ENCODE measurements at places on chromosomes 6 and 20.

DNA sequence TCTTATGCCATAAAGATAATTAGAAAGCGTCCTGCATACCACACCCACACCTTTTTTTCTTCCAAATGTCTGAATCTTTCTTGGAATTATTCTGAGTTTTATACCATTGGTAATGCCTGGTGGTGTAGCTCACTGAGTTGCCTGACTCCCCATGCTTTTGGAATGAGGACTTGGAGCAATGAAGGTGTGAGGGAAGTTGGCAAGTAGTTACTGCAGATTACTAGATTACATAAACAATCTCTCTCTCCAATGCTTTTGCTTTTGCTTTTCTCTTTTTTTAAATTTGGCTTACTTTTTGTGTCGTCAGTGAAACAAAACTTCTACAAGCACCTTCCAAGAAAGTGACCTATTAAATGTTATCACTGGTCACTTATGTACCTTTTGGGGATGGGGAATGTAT is 406.1 kb upstream of the SOX4 start:
- DNase-seq: no peak

- DNase-seq: no peak
Observed at GRCh38 chr6:111478749-111479148, 4.3 kb downstream of the REV3L start.

- no peak for DNase-seq
Observed at GRCh38 chr6:127792616-127793015, 108.2 kb downstream of the THEMIS start.

- DNase-seq: no peak
Observed at GRCh38 chr20:46583411-46584214, 33.2 kb upstream of the OCSTAMP start.

Data from stimulated activated CD8-positive, alpha-beta memory T cell treated with anti-CD3 and anti-CD28 coated beads, Interleukin-15, amount 100 ng/mL, for 4 hours (primary cell).